Substantia nigra (tissue), 51 donors: ENCODE measurements at places on chromosomes 7 and 10.

DNA sequence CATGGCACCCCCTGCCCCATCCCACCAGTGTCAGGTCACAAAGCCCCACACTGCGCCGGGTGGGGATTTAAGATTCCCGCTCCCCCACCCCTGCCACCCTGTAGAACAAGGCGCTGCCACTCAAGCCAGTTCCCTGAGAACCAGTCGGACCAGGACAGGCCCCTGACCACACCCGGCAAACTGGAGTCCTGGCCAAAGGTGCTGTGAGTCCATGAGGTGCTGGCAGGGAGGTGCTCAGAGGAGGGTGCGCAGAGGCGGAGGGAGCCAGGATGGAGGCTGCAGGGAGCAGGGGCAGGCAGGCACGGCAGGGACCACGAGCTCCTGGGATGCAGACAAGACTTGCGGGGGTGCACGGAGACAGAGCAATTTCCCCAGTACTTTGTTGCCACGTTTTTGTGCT, 19.7 kb upstream of the GDI2 start:
- DNase-seq = no peak

- no peak for DNase-seq
Measured at GRCh38 chr7:96415293-96415940, 93.5 kb upstream of the SLC25A13 start.

DNA sequence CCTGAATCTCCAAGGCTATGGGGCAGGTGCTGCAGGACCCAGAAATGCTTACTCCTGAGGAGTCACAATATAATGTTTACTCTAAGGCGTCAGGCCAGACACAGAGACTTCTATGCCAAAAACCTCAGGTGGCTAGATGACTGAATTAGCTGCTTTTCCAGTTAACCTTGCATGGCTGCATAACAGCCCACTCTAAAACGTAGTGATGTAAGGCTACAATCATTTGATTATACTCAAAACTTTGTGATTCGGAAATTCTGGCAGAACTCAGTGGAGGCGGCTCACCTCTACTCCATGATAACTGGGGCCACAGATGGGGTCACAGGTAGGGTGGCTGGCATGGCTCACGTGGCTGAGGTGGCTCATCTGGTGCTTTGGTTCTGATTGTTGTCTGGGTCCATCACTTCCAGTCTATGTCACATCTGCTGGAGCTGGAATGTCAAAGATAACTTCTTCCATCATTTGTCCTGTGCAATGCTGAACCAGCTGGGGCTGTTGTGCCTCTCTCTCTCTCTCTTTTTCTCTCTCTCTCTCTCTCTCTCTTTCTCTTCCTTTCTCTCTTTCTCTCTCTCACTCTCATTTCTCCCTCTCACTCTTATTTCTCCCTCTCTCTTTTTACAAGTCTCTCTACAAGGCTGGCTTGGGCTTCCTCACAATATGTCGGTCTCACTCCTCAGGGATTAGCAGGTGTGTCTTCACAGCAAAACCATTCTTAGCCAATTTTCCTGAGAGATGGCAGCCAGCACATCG, 11.8 kb downstream of the TMEM72 start:
- DNase-seq = no peak

DNA sequence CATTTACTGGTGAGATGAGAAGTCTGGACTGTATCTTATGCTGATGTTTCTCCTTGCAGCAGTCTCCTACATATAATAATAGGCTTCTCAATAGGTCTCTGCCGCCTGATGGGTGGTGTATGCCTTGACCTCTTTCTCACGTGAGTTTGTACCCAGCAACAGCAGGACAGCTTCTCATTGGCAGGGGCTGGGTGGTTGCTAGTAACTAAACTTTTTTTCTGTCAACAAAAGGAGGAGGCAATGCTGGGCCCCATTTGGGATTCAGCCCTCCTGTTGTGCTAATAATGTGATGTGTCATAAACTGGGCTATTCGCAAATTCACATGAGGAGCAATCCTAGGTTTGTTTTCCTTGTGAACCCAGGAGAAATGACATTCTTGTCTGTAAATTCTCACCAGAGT, 533.6 kb downstream of the GATA3 start:
- no peak for DNase-seq

DNA sequence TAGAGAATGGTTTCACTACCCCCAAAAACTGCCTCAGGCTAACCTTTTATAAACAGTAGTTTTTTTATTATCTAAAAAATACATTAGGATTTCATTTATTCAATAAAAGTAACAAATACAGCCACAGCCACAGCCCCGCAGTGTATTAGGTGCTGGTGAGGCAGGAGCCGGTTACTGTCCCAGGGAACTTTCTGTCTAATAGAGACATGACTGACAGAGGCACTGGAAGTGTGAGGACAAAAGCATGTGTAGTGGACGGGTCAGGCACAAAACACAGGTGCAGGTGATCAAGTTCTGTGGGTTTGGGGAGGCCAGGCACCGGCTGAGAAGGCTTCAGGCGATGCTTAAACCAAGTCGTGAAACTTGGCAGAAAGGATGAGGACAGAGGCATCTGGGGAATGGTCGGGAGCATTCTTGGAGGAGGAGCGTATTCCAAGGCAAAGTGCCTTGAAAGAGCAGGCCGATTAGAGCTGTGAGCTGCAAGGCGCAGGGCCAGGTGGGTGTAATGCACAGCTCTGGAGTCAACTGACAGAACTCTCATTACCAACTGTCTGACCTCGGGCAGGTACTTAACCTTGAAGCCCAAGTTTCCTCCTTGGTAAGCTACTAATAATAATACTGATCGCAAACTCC, 138.2 kb downstream of the USP6NL start:
- DNase-seq = no peak
